ENCODE measurements at places on chromosomes 6 and 20. TPM values are rescaled to one million over a fixed set of nuclear protein-coding genes. Genes with fewer than 3 reads are reported as not detected.
A peak's percentile ranks its signal among the peaks of the same experiment; 100 is the strongest.

DDO gene
- not detected for total RNA-seq

KCNK5 gene
- total RNA-seq, result 28.4 TPM

FAM8A1 gene
- total RNA-seq, result 4.7 TPM

HLA-DQA2 gene
- total RNA-seq, result 1.2 TPM

OR2J3 gene
- total RNA-seq, result not detected

COL21A1 gene
- total RNA-seq, result not detected

CCN6 gene
- not detected for total RNA-seq

ARMC12 gene
- total RNA-seq, result 0.38 TPM

RNF182 gene
- total RNA-seq, result not detected

C6orf163 gene
- 1.5 TPM for total RNA-seq

HLA-DMB gene
- 4.3 TPM for total RNA-seq

PGBD1 gene
- 4.6 TPM for total RNA-seq

DNA sequence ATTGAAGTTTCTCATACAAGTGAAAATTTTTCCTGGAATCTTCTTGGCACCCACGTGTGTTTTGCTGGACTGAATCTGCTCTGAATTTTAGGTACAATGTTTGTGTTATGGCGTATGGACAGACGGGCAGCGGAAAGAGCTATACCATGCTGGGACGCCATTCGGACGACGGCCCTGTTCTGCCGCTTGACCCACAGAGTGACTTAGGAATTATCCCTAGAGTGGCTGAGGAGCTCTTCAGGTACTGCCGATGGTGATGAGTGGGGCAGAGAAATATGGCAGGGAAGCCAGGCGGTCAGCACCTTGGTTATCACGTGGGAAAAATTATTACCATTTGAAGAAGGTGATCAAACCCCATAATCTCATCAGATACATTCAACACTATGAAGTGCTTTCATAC lies 36.3 kb downstream of the KIF25 start:
- no peaks in the 10 kb centered on the region for H3K27me3 ChIP-seq
- DNase-seq, result no peak
- H3K36me3 ChIP-seq, result no peaks in the 10 kb centered on the region
- H3K27ac ChIP-seq, result no peak overlapping the region
- no peaks in the 10 kb centered on the region for H3K4me1 ChIP-seq

GRCh38 chr6:108685970-108686369 lies 125.3 kb downstream of the FOXO3 start:
- H3K4me3 ChIP-seq, result no peak overlapping the region
- no peak for DNase-seq
- no peaks in the 10 kb centered on the region for H3K4me1 ChIP-seq

DNA sequence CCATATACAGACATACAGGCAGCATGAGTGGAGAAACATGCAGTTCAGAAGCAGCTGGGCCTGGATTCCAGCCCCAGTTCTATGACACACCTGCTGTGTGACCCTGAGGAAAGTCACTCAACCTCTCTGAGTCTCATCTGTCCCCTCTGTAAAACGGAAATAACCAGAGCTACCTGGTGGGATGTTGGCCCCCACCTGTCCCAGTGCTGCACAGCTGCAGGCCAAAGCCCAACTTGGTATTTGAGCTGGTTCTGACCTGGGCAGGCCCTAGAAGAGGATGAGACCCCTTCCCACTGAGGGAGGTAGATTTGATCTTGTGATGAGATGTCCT lies 55.5 kb downstream of the PPP1R16B start:
- no peaks in the 10 kb centered on the region for H3K36me3 ChIP-seq
- peaks cover 69% of the 10 kb centered on the region for H3K4me1 ChIP-seq
- no peak overlapping the region for H3K27ac ChIP-seq

GRCh38 chr6:35262596-35262995 lies 3.1 kb downstream of the ZNF76 start:
- no peak for DNase-seq
- H3K36me3 ChIP-seq, result no peaks in the 10 kb centered on the region
- H3K27ac ChIP-seq, result no peak overlapping the region
- no peaks in the 10 kb centered on the region for H3K27me3 ChIP-seq
- H3K4me3 ChIP-seq, result no peak overlapping the region

GRCh38 chr6:2857580-2858337 lies 16.1 kb upstream of the SERPINB1 start:
- H3K4me1 ChIP-seq, result peaks cover 88% of the 10 kb centered on the region
- no peaks in the 10 kb centered on the region for H3K36me3 ChIP-seq
- peak overlapping the region; percentile 85 for H3K27ac ChIP-seq

DNA sequence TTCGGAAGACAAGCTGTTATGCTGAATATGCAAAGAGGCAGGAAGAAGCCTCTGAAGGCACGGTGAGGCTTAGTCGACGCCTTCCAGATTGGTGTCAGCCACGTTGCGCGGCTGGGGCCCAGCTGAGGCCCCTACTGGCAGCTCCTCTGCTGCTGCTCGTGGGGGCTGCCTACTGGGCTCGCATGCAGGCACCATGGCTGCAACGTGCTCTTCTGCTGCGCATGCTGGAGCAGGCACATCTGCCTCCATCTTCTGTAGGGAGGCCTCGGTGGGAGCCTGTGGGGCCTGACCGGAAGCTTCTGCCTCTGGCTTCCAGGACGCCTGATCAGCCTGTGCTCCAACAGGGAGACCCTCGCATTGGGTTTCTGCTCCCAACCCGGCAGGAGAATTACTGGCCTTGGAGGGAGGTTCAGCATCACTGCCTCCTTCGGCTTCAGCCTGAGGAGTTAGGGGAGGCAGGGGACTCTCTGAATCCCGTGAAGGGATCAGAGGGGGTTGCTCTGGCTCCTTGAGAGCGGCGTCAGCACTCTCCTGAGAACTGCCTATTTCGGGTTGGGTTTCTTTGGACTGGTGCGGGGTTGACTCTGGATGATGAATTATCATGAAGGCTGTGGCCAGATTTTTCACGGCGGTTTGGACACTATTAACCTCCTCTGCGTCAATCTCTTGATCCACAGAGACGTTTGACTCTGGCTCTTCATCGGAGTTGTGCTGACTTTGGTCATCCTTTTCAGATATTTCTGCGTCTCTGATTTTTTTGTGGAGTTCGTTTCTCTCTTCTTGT lies 49.1 kb downstream of the TXLNB start:
- no peak overlapping the region for H3K4me3 ChIP-seq
- H3K27me3 ChIP-seq, result no peaks in the 10 kb centered on the region
- H3K4me1 ChIP-seq, result peaks cover 2% of the 10 kb centered on the region
- no peak overlapping the region for H3K27ac ChIP-seq

DNA sequence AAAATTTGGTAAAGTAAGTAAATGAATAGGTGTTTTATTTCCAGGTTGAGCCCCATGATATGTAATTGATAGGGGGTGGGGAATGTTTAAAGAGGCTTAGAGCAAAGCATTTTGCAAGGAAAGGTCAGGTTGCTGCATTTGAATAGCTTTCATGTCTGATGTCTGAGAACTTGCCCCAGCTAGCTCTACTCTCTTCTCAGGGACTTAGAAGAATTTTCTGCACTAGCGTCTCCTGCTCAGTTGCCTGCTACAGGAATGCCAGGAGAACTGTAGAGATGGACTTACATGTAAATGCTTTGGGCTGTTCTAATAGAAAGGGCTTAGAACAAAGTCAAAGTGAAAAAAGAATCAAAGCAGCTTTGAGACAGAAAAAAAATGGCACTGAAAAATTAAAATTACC lies 35.5 kb downstream of the TRMT6 start:
- H3K36me3 ChIP-seq, result no peaks in the 10 kb centered on the region
- DNase-seq, result no peak
- H3K27me3 ChIP-seq, result peaks cover 11% of the 10 kb centered on the region

GRCh38 chr6:5751525-5752390 lies 255.0 kb downstream of the NRN1 start:
- H3K36me3 ChIP-seq, result no peaks in the 10 kb centered on the region
- no peak overlapping the region for H3K4me3 ChIP-seq
- no peak for DNase-seq
- H3K27ac ChIP-seq, result no peak overlapping the region
- H3K27me3 ChIP-seq, result no peaks in the 10 kb centered on the region

GRCh38 chr6:168834801-168835200 lies 393.8 kb downstream of the SMOC2 start:
- no peak for DNase-seq
- no peaks in the 10 kb centered on the region for H3K36me3 ChIP-seq
- no peaks in the 10 kb centered on the region for H3K27me3 ChIP-seq
- H3K27ac ChIP-seq, result no peak overlapping the region

- H3K27ac ChIP-seq, result no peak overlapping the region
- no peaks in the 10 kb centered on the region for H3K27me3 ChIP-seq
- no peak for DNase-seq
- no peaks in the 10 kb centered on the region for H3K36me3 ChIP-seq
- H3K4me1 ChIP-seq, result no peaks in the 10 kb centered on the region
These were observed 50.1 kb downstream of the HDDC2 start for GRCh38 chr6:125251516-125252220.

DNA sequence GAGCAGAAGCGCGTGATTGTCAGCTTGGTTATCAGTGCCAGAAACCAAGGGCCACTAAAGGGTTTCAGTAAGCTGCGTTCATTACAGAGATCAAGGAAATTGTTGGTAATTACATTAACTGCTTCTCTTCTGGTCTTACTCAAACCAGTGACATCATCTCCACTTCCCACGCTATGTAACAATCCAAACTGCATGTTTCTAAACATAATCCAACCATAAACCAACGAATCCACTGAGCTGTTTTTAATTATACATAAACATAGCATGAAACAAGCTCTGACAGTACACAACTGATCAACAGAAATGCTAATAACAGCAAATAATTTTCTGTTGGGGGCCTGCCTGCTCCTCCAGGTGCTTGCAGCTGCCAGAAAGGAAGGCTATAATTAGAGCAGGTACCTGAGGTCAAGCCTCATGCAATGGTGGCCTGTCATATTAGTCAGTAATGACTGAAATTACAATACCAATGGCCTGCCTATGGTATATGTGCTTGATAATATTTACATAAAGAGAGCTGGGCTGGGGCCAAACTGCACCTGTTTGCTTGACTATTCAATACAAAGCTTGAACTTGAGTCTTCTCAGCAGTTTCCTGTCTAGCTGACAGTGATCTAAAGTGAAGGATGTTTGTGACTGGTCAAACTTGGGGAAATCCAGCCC lies 40.1 kb downstream of the ILRUN start:
- H3K4me1 ChIP-seq, result peaks cover 38% of the 10 kb centered on the region
- no peaks in the 10 kb centered on the region for H3K36me3 ChIP-seq
- peak; percentile 15 for DNase-seq
- H3K27me3 ChIP-seq, result no peaks in the 10 kb centered on the region
- peak overlapping the region; percentile 38 for H3K4me3 ChIP-seq

GRCh38 chr6:48318670-48319069 lies 207.7 kb upstream of the PTCHD4 start:
- no peak overlapping the region for H3K4me3 ChIP-seq
- H3K4me1 ChIP-seq, result no peaks in the 10 kb centered on the region
- DNase-seq, result no peak
- no peaks in the 10 kb centered on the region for H3K36me3 ChIP-seq
- no peaks in the 10 kb centered on the region for H3K27me3 ChIP-seq
- no peak overlapping the region for H3K27ac ChIP-seq

DNA sequence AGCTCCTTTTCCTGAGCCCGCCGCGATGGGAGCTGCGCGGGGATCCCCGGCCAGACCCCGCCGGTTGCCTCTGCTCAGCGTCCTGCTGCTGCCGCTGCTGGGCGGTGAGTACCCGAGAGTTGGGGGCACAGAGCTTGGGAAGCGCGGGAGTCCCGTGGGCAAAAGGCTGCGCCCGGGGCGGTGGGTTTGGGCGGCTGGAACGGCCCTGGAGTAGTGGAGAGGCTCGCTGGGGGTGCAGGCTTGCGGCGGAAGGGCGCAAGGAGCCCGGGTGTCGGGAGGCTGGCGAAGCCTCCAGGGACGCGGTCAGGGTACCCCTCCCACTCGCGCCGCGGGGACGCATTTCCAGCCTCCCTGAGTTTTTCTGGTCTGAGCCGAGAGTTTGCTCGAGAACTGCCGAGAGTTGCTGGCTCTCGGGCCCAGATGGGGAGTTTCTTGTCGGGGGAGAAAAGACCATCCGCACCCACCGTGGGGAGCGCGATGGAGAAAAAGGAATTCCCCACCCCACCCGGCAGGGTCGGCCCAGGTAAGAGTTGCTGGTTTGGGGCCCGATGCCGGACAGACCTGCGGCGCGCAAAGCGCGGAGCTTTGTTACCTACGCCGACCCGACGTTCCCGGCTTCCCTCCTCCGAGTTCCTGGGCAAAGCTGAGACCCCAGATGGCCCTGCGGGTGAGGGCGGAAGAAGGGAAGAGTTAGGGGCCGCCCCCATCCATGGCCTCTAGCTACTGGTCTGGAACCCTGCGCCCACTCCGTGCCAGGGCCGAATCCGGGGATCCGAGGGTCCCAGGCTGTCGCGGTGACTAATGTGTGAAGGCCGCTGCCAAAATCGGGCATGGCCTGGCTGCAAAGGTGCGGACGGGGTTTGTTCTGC lies 584 bp downstream of the PTK7 start:
- no peak overlapping the region for H3K27ac ChIP-seq
- H3K4me3 ChIP-seq, result peak overlapping the region; percentile 49
- DNase-seq, result no peak
- peaks cover 7% of the 10 kb centered on the region for H3K4me1 ChIP-seq
- peaks cover 9% of the 10 kb centered on the region for H3K27me3 ChIP-seq

DNA sequence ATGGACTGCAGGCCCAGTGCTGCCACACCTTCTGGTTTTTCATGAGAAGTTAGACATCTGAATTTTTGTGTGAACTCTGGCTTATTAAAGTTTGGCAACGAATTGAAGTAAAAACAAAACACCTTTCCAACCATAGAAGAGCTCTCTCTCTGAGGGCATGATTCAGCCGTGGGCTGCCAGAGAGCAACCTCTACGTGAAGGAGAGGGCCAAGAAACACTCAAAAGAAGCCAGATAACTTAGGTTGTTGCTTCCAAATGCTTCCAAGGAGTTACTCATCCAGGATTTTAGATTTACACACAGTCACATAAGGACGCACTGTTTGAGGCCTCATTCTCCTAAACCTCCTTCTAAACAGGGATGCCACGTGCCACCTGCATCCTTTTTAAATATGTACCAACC lies 65.5 kb downstream of the NRN1 start:
- no peaks in the 10 kb centered on the region for H3K4me1 ChIP-seq
- H3K27ac ChIP-seq, result no peak overlapping the region
- no peak for DNase-seq
- no peaks in the 10 kb centered on the region for H3K36me3 ChIP-seq
- H3K4me3 ChIP-seq, result no peak overlapping the region

GRCh38 chr20:1707588-1708449 lies 50.2 kb upstream of the SIRPG start:
- no peaks in the 10 kb centered on the region for H3K36me3 ChIP-seq
- H3K27ac ChIP-seq, result no peak overlapping the region
- no peak overlapping the region for H3K4me3 ChIP-seq
- no peaks in the 10 kb centered on the region for H3K27me3 ChIP-seq
- peaks cover 14% of the 10 kb centered on the region for H3K4me1 ChIP-seq

GRCh38 chr20:18624948-18625347 lies 37.1 kb downstream of the DTD1 start:
- H3K36me3 ChIP-seq, result no peaks in the 10 kb centered on the region
- H3K27ac ChIP-seq, result no peak overlapping the region
- DNase-seq, result no peak
- no peak overlapping the region for H3K4me3 ChIP-seq
- H3K27me3 ChIP-seq, result no peaks in the 10 kb centered on the region
- H3K4me1 ChIP-seq, result no peaks in the 10 kb centered on the region

GRCh38 chr20:7926767-7927166 lies 13.5 kb downstream of the HAO1 start:
- no peaks in the 10 kb centered on the region for H3K4me1 ChIP-seq
- DNase-seq, result no peak
- H3K4me3 ChIP-seq, result no peak overlapping the region
- H3K27ac ChIP-seq, result no peak overlapping the region
- H3K36me3 ChIP-seq, result no peaks in the 10 kb centered on the region
